HCEC 1CT (cell line): ENCODE measurements at places on chromosomes 2 and 18.

DNA sequence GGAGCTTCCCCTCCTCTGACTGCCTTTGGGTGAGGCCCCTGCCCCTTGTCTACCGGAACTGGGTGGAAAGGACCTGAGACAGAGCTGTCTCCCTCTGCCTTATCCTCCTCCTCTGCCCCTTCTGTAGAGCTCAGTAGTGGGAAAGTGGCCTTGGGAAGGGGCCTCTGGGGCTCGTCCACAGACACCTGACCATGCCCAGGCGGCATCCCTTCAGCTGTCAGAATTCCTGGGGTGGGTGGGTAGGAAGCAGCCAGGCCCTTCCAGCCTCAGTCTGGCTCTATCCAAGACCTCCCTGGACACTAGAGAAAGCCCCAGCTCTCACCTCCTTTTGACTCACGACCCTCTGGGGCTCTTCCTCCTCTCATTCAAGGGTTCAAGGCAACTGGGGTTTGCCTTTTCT lies 35.6 kb downstream of the B3GNT2 start:
- DNase-seq: no peak

- no peak for DNase-seq
Observed at GRCh38 chr2:226669249-226669648, 130.4 kb downstream of the IRS1 start.

DNA sequence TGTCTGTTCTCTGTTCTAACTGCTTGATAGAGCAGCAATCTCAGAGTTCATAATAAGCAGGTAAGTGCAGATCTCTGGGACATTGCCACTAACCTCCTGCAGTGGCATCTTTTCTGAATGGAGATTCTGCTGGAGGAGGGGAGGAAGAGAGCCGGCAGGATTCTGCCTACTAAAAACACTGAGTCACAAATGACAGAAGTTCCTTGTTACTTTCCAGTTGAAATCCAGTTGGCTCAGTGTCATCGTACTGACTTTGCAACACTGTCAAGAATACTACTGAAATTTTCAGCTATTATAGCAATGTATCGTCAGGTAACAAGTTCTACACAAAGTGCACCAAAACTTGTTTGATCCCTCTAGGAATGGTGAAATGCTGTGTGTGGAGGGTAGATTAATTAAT lies 79.6 kb upstream of the ST6GAL2 start:
- no peak for DNase-seq

- no peak for DNase-seq
Observed at GRCh38 chr2:220044383-220044782, 417.0 kb downstream of the SLC4A3 start.

DNA sequence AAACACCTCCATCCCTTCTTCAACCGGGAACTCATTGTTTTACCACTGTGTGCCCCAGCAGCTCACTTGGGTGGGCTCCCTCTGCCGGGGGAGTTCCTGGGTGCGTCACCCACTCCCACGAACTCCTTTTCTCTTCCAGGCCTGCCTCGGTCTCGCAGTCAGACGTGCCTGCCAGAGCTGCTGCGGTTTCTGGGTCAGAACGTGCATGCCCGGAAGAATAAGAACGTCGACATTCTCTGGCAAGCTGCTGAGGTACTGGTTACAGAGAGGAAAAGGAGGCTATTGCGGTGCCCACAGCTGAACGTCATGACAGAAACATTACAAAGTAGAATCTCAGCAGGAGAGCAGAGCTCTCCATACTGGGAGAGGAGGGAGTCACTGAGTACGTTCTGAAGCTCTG lies 35.6 kb downstream of the COA5 start:
- no peak for DNase-seq

DNA sequence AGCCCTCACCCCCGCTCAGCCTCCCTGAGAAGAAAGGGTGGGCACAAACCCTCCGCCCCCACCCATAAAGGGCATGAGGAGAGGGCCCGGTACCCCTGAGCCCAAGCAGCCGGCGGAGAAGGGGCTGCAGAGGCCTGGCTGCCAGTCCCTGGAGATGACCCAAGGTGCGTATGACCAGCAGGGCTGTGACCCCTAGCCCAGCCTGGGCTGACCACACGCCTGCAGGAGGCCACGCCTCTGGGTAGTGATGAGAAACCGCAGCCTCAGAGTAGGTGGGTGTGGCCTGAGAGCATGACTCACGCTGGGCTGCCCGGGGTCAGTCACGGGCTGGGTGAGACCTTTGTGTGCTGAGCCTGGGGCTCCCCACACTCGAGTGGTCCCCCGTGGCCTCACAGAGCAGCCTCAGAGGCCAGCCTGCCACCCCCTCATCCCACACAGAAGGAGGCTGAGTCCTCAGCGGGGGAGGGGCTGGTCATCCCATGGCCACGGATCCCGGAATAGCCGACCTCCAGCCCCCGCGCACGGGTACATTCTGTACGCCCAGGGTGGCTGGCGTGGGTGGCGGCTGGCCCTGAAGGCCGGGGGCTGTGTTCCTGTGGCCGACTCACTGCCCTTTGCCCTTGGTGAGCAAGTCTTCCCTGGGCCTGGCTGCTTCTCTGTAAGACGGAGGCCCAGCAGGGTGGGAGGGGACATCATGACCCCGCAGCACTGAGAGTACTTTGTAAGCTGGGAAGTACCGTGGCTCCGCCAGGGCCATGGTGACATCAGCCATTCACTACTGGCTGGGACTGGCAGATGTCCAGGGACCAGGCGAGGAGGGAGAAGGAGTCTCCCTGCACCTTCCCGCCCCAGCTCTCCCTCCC lies 110.8 kb upstream of the OTOS start:
- peak; percentile 95 for DNase-seq

GRCh38 chr18:63784787-63785452 lies 9.7 kb downstream of the SERPINB7 start:
- no peak for DNase-seq

GRCh38 chr18:36460324-36460850 lies 162.9 kb downstream of the FHOD3 start:
- no peak for DNase-seq

DNA sequence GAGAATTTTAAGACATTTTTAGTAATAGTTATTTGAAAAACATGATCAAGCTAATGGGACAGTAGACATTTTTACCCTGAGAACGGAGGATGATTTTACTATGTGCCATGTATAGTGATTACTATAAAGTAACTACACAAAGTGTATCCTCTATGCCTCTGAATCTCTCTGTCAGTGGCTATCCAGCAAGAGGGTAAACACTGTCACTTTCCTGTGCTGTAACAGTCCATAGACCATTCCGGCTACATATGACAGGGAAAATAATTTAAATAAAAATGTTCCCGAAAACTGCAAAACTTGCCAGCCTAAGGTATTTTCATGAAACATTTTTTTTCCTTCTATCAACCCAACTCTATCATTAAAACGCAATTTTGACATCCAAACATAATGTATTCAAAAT lies 1632.2 kb upstream of the ACVR2A start:
- no peak for DNase-seq

GRCh38 chr2:60502144-60502543 lies 51.3 kb downstream of the BCL11A start:
- no peak for DNase-seq

DNA sequence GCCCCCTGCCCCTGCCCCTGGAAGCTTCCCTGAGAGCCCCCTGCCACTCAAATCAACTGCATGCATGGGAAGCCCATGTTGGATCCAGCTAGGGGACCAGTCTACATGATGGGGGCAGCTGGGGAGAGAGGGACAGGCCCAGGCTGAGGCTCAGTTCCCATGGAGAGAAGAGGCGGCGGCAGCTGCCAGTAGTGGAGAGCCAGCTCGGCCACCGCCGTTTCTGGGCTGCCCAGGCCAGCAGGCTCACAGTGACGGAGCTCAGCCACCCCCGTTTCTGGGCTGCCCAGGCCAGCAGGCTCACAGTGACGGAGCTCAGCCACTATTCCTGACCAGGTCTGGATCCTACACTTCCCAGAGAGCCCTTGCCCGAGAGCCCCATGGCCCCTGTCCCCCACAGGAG lies 3.6 kb downstream of the MAB21L4 start:
- no peak for DNase-seq
